ENCODE measurements at places on chromosomes 12 and 14. TPM values are rescaled to one million over a fixed set of nuclear protein-coding genes. Genes with fewer than 3 reads are reported as not detected.

Gene TC2N
- total RNA-seq = 0.18 TPM

Gene RILPL1
- 21.1 TPM for total RNA-seq

Gene ESRRB
- total RNA-seq = not detected

Gene GABARAPL1
- total RNA-seq = 244 TPM

Gene CABP1
- total RNA-seq = 0.21 TPM

Gene TAS2R8
- total RNA-seq = not detected

Gene CEP128
- 9.0 TPM for total RNA-seq

Gene SLC5A8
- not detected for total RNA-seq

Gene RIMKLB
- total RNA-seq = 9.3 TPM

Gene NINJ2
- not detected for total RNA-seq

Gene MUCL1
- total RNA-seq = not detected

Gene CLEC7A
- total RNA-seq = not detected

Gene KRT4
- 0.29 TPM for total RNA-seq

Gene GDF3
- total RNA-seq = not detected

Gene CLMN
- not detected for total RNA-seq

Gene CCDC196
- total RNA-seq = not detected

Gene ASB2
- total RNA-seq = not detected

Gene SYNDIG1L
- total RNA-seq = not detected

Gene GLTP
- total RNA-seq = 84.1 TPM

Gene CFAP54
- 0.66 TPM for total RNA-seq

Gene ADAM20
- total RNA-seq = 0.17 TPM

Gene GLIPR1L1
- not detected for total RNA-seq

Gene P2RX2
- not detected for total RNA-seq

Gene FAM181A
- total RNA-seq = not detected

Gene DLK1
- total RNA-seq = not detected

Gene MYF6
- total RNA-seq = not detected

Gene PLEKHG7
- not detected for total RNA-seq

Gene BIN2
- not detected for total RNA-seq

Gene PZP
- not detected for total RNA-seq

Gene ORAI1
- total RNA-seq = 23.9 TPM

Gene SMARCC2
- total RNA-seq = 91.8 TPM

Gene INSM2
- total RNA-seq = not detected

Gene DNAI7
- total RNA-seq = not detected

Gene HOXC9
- total RNA-seq = 0.19 TPM

Gene RDH16
- not detected for total RNA-seq

Gene ENDOU
- not detected for total RNA-seq

Gene TSHR
- total RNA-seq = not detected

Gene RAD51B
- 7.1 TPM for total RNA-seq

Gene LPAR5
- total RNA-seq = not detected
